ENCODE measurements at places on chromosomes 5 and 9. TPM values are rescaled to one million over a fixed set of nuclear protein-coding genes. Genes with fewer than 3 reads are reported as not detected.

DNA sequence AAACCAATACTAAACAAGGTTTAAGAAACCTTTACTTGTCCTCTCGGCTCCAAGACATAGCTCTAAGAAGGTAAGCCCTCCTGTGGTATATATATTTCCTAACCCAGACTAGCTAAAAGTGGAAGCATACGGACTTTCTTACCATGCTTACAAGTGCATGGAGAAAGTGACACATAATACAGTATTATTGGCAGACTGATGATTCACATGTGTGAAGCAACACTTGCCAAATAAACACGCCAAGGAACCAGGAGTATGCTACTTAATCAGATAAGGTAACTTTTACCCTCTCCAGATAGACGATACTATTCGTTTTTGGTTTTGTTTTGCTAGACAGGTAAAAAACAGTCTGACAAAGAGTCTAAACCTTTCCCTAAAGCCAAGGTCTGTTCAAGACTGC is 264.1 kb downstream of the MLLT3 start:
- H3K36me3 ChIP-seq = peaks cover 11% of the 10 kb centered on the region
- H3K27ac ChIP-seq = no peak overlapping the region

- no peak overlapping the region for H3K27ac ChIP-seq
- H3K4me3 ChIP-seq = no peak overlapping the region
Observed at GRCh38 chr9:115170358-115171073, 52.6 kb upstream of the TNC start.

GRCh38 chr9:37468620-37469019 is 3.4 kb upstream of the ZBTB5 start:
- H3K4me3 ChIP-seq = no peak overlapping the region
- H3K36me3 ChIP-seq = no peaks in the 10 kb centered on the region
- no peak for DNase-seq
- H3K27ac ChIP-seq = no peak overlapping the region
- no peaks in the 10 kb centered on the region for H3K27me3 ChIP-seq

DNA sequence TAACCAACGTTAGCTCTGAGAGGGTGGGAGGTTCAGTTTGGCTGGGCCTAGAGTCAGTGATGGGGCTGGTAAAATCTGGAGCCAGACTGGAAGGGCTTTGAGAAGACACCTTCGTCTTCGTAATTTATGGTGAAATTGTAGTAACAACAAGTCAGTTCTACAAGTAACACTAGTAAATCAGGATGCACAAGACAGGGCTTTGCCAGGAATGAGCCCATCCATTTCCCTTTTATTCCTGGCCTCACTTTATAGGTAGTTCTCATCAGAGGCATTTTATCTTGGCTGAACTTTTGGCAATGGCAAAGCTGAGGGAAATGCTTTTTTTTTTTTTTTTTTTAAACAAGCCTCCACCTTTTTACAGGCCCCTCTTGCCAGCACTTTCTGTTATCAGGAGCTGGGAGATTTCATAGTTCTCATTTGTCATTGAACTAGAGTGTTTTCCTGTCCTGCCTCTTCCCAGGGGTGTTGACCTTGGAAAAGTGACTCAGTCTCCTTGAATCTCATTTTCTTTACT is 110.5 kb upstream of the KLF4 start:
- no peak for DNase-seq
- H3K27me3 ChIP-seq = no peaks in the 10 kb centered on the region
- H3K4me1 ChIP-seq = no peaks in the 10 kb centered on the region
- no peaks in the 10 kb centered on the region for H3K36me3 ChIP-seq
- no peak overlapping the region for H3K4me3 ChIP-seq

- H3K4me3 ChIP-seq = no peak overlapping the region
- peaks cover 10% of the 10 kb centered on the region for H3K27me3 ChIP-seq
- H3K4me1 ChIP-seq = peaks cover 15% of the 10 kb centered on the region
- DNase-seq = no peak
Observed at GRCh38 chr5:2200261-2200950, 317.7 kb upstream of the IRX4 start.

DNA sequence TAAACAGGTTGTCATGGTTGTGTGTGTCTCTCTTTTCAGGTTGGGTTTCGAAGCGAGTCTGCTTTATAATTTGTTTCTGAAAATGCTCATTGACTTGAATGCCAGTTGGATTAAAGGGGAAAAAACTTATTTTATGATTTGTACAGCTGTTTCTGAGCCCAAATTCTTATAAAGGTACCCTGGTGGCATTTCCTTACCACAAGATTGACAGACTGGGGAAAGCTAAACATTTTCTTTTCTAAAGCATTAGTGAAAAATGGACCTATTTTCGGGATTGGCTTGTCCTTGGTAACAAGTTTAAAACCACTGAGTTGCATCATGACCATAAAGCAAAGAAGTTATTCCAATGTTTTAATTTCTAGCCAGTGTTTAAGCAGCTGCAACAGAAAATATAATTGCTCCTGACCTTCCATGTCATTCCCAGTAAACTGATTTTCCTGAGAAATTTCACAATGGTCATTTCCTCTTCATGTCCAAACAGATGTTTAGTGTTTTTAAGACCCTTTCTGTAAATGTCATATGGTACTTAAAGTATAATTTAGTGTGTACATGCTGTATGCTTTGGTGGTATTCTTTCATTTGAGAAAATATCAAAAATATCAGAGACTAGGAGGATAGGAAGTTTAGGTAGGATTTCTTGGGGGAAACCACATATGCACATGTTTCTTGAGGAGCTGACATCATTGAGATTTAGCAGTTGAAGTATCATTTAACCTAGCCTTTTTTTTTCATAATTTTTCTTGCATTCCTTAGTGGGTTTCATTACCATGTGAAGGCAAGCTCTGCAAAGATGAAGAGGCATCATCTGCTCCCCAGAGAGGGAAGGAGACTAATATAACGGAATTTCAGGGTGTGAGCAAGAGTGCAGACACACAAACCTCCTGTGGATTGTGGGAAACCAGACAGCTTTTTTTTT is 667.1 kb upstream of the RGMB start:
- H3K36me3 ChIP-seq = no peaks in the 10 kb centered on the region
- H3K27me3 ChIP-seq = no peaks in the 10 kb centered on the region
- no peak overlapping the region for H3K27ac ChIP-seq

DNA sequence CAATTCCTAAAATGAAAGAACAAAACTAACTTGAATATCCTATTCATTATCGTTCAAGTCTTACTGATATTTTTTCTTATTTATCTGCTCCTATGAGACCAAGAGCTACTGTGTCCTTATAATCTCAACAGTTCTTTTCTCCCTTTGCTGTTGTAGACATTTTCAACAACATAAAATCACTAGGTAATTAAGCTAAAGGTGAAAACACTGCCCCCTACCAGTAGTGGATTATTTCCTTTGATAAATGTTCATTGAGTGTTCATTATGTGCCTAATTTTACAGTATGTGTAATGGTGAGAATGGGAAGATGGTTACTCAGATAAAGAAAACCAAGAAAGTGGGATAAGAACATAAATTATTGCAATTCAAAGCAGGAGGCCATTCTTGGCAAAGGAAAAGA is 41.4 kb upstream of the PAPPA start:
- H3K4me1 ChIP-seq = no peaks in the 10 kb centered on the region
- H3K36me3 ChIP-seq = no peaks in the 10 kb centered on the region
- no peak overlapping the region for H3K27ac ChIP-seq
- H3K4me3 ChIP-seq = no peak overlapping the region
- no peaks in the 10 kb centered on the region for H3K27me3 ChIP-seq

DNA sequence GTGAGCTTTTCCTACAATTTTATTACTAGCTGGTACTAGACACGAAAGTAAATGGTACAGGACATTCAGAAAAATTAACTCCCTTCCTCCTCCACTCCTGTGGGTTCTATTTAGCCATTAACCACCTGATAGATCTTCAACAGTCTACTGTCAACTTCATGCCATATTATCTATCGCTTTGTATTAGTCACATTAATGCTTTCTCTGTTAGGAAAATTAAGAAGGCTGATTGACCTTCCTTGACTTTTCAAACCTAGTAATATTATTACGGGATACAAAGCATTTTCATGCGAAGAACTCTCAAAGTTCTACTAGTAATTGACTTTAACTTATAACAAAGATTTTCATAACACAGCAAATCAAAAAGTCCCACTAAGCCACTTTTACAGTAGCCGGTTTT is 1.2 kb downstream of the TEX10 start:
- H3K27me3 ChIP-seq = no peaks in the 10 kb centered on the region
- H3K4me1 ChIP-seq = peaks cover 21% of the 10 kb centered on the region
- DNase-seq = no peak
- peak overlapping the region; percentile 86 for H3K4me3 ChIP-seq

GRCh38 chr9:34403554-34404380 is 27.1 kb upstream of the MYORG start:
- H3K27ac ChIP-seq = no peak overlapping the region
- H3K4me1 ChIP-seq = no peaks in the 10 kb centered on the region
- peaks cover 46% of the 10 kb centered on the region for H3K36me3 ChIP-seq
- no peaks in the 10 kb centered on the region for H3K27me3 ChIP-seq

- no peak overlapping the region for H3K27ac ChIP-seq
- H3K36me3 ChIP-seq = no peaks in the 10 kb centered on the region
- no peaks in the 10 kb centered on the region for H3K27me3 ChIP-seq
- no peak overlapping the region for H3K4me3 ChIP-seq
- no peak for DNase-seq
Observed at GRCh38 chr5:129716651-129717050, 31.2 kb upstream of the MINAR2 start.

DNA sequence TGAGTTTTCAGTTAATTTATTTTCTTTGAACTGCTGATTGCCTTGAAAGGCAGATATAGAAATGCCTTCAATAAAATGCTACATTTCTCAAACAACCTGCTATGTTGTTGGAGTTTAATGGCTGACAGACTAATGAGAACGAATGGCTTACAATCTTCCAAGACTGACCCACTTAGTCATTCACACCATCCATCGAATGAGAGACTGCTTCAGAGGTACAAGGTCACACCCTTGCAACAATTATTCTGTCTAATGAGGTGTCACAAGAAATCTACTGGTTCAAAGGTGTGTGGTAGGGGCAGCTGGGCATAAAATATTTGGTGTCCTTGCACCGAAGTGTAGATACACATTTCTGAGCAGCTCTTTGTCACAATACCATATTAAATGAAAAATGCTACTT is 18.3 kb downstream of the PTPRD start:
- no peaks in the 10 kb centered on the region for H3K27me3 ChIP-seq
- no peaks in the 10 kb centered on the region for H3K4me1 ChIP-seq
- H3K36me3 ChIP-seq = no peaks in the 10 kb centered on the region
- no peak overlapping the region for H3K27ac ChIP-seq

DNA sequence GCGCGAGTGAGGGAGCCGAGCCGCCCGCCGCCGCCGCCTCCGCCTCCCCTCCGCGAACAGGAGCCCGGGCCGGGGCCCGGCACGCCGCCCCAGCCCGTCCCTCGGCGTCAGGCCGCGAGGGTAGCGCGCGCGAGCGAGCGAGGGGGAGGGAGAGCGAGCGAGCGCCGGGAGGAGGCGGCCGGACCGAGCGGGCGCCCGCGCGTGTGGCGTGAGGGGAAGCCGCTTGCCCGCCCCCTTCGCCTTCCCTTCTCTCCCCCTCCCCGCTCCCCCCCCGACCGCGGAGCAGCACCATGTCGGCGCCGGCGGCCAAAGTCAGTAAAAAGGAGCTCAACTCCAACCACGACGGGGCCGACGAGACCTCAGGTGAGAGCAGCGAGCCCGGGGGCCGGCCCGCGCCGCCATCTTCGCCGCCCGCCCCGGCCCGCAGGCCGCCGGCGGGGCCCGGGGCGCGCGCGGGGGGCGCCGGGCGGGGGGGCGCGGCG is 312 bp downstream of the SET start:
- peaks cover 46% of the 10 kb centered on the region for H3K4me1 ChIP-seq
- peak; percentile 81 for DNase-seq
- H3K27ac ChIP-seq = peak overlapping the region; percentile 95
- H3K36me3 ChIP-seq = peaks cover 26% of the 10 kb centered on the region
- no peaks in the 10 kb centered on the region for H3K27me3 ChIP-seq

DNA sequence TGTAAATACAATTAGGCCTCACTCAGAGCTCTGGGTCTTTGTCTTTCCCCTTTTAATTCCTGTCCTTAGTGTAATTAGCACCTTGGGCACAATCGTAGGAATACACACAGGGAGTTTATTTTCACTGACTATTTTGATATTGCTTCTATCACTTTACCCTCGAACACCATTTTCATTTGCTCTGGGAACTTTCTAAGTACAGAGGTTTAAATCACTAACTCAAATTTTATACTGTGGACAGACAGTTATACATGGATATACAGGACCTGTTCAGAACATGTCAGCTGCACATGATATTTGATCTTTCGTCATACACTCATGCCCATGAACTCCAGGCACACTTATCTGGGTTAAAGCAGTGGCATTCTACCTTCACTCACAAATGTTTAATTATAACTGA is 217.8 kb upstream of the TMEM161B start:
- H3K27ac ChIP-seq = no peak overlapping the region
- no peak overlapping the region for H3K4me3 ChIP-seq
- no peaks in the 10 kb centered on the region for H3K36me3 ChIP-seq
- no peaks in the 10 kb centered on the region for H3K27me3 ChIP-seq
- H3K4me1 ChIP-seq = no peaks in the 10 kb centered on the region
- no peak for DNase-seq

- H3K36me3 ChIP-seq = no peaks in the 10 kb centered on the region
- no peak overlapping the region for H3K4me3 ChIP-seq
Observed at GRCh38 chr5:55101556-55102276, 730 bp upstream of the GZMA start.

DNA sequence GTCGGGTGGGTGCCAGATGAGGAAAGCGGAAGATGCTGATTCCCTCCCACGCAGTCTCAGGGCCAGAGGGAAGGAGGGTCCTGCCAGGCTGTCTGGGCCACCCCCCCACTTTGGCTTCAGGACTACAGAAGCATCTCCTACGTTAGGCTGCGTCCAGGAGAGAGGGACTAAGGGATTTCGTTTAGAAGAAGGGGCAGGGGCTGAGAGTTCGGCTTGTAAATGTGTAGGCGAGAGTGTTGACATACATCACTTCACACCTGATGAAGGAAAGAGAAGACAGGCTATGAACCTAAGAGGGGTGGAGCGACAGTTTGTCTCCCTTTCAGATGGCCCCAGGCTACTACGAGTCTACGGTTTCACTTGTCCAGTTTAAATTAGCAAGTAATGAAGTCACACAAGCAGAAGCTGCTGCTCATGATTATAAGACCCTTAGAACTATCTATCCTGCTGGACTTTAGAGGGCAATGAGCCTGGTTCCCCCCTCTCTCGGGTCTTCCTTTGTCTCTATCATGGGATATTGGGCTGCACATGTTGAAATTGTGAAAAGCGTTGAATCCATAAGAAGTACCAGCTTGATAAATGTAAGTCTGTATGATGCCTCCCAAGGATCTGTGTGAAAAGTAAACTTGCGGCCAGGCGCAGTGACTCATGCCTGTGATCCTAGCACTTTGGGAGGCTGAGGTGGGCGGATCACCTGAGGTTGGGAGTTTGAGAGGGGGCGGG is 193.0 kb downstream of the AOPEP start:
- H3K4me3 ChIP-seq = no peak overlapping the region
- no peaks in the 10 kb centered on the region for H3K27me3 ChIP-seq
- no peaks in the 10 kb centered on the region for H3K36me3 ChIP-seq
- DNase-seq = peak; percentile 77
- H3K27ac ChIP-seq = peak overlapping the region; percentile 88
- H3K4me1 ChIP-seq = peaks cover 86% of the 10 kb centered on the region

The MARCOL gene
- not detected for total RNA-seq

The FAM221B gene
- not detected for total RNA-seq

The ARHGEF39 gene
- 3.3 TPM for total RNA-seq

The RNF145 gene
- 37.4 TPM for total RNA-seq

The TLR4 gene
- total RNA-seq = 3.4 TPM
